Activated CD4-positive, alpha-beta T cell treated with anti-CD3 and anti-CD28 coated beads, Interleukin-2, Interleukin-6, amounts not matched to agents 100 ng/mL and 50 ng/mL, durations not matched to agents 16 hours and 8 hours (primary cell): ENCODE measurements at places on chromosomes 16 and 17.

DNA sequence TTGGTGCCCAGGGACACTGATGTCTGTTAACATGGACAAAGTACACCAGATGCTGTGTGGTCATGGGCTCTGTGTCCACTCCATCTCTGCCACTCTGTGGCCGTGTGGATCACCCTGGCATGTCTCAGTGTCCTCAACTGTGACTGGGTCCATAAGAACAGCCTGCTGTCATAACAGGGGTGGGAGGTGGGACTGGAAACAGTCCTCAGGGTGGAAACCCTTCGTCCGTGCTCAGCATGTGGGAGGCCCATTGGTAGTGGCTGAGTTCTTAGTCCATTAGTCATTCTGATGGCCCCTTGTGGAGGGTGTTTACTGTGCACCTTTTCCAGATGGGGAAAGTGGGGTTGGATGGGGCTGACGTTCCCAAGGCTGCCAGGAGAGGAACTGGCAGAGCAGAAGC lies 12.8 kb downstream of the FLYWCH2 start:
- DNase-seq = no peak

- peak; percentile 12 for DNase-seq
Observed at GRCh38 chr17:16491131-16491702, 776 bp downstream of the LRRC75A start.

- DNase-seq = no peak
Observed at GRCh38 chr16:72876981-72877373, 171.0 kb downstream of the ZFHX3 start.

DNA sequence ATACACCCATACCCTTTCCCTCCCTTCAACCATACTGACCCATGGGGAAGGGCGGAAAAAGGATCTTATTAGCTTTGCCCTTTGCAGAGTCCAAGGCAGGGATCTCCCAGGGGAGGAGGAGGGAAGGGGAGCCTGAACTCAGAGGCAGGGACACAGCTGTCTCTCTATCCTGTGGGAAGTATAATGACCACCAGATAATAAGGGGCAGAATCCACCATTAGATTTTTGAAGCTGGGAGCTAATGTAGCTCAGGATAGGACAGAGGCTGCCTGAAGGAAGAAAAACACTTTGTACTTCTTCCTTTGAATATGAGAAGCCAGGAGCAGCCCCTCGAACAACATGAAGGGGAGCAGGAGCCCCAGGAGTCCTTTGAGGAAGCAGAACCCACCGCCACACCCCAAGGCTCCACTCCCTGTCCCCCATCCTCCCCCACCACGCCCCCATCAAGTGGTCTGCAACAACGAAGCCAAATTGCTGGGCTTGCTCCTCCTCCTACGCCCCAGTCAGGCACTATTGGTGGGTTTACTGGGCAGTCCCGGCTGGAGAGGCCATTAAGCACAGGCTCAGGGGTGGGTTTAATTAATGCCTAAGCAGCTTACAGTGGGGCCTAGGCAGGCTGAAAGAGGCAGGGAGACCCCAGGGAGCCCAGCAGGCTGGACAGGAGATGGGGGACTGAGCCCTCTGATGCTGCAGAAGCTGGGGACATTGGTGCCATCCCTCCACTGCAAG lies 5.3 kb downstream of the MPP2 start:
- no peak for DNase-seq

GRCh38 chr16:70760221-70760620 lies 40.7 kb downstream of the VAC14 start:
- no peak for DNase-seq

DNA sequence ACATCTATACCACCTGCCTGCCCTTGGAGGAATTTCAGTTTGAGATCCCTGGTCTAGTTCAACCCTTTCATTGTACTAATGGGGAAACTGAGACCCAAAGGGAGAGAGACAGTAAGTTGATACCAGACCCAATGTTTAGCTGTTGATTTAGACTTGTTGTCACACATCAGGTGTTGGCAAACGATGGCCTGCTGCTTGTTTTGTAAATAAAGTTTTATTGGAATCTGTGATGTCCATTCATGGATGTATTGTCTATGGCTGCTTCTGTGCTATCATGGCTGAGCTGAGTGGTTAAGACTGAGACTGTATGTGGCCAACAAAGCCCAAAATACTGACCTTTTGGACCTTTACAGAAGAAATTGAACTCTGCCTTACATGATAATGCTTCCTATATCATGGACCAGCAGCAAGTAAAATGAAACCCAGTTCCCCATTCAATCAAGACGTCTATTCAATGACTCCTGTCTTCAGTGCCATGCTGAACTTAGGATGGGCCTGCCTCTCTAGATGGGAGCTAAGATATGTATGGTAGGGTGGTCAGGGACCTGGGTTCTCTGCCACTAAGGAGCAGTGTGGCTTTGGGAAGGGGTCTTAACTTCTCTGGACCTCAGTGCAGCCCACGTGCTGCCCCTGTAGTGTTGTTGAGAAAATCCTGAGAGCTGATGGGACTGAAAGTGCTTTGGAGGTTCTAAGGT lies 111.0 kb downstream of the IRX5 start:
- DNase-seq = no peak

GRCh38 chr17:80080081-80080480 lies 21.3 kb upstream of the GAA start:
- DNase-seq = no peak

DNA sequence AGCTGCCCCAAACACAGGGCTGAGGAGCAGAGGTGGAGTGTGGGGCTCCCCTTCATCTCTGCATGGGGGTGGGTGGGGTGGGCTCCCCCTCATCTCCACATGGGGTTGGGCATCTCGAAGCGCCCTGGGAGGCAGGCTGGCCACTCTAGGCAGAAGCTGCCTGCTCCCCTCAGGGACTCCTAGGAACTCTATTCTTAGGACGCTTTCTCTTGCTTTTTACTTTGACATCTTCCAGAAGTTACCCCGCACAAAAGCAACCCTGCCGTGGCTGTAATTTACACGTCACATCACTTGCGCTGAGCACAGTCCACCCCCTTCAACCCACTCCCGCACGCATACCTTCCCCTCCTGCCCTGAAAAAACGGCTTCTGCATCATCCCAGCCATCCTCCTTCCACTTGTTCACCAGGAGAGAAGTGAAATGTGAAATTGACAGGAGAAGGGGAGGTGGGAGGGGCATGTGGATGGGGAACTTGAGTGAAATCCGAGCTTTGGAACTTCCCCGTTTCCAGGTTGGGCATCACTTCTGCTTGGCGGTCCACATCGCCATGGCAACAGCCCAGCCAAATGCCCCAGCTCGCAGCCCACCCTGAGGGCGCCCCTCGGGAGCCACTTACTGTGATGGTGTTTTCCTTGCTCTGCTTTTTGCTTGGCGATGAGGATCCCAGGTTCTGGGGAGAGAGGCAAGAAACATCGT lies 53.7 kb upstream of the RCVRN start:
- DNase-seq = no peak

GRCh38 chr16:56109994-56110393 lies 81.3 kb upstream of the GNAO1 start:
- no peak for DNase-seq

DNA sequence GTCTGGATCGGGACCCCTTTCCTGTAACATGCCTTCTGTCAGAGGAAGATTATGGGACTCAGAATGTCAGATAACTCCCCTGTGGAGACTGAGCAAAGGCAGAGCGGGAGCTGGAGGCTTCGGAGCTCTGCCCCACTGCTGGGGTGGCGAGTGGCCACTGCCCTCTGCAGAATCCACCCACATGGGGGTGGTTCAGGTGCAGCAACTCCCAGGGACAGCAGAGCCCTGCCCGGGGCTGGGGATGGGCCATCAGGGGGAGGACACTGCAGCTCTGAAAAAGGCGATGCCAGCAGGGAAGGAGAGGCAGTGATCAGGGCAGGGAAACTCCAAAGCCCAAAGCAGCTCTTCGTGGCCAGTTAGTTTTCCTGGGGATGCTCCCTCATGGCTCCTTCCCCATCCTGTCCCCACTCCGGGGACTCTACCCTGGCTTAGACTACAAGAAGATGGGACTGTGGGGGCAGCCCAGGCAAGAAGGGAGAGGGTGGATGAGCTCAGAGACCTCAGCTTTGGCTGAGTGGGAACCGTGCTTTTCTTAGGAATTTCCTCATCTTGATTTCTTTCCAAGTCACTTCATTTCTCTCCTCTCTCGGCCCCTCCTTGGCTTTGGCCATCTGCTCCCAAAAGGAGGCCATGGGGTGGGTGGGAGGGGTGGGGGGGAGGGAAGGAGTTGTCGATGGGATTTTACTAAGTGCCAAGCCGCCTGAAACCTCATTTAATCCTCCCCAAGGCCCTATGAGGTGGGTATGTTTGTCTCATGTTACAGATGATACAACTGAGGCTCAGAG lies 4.0 kb downstream of the CA4 start:
- DNase-seq = no peak

GRCh38 chr17:67004181-67004580 lies 39.7 kb downstream of the CACNG4 start:
- DNase-seq = no peak

DNA sequence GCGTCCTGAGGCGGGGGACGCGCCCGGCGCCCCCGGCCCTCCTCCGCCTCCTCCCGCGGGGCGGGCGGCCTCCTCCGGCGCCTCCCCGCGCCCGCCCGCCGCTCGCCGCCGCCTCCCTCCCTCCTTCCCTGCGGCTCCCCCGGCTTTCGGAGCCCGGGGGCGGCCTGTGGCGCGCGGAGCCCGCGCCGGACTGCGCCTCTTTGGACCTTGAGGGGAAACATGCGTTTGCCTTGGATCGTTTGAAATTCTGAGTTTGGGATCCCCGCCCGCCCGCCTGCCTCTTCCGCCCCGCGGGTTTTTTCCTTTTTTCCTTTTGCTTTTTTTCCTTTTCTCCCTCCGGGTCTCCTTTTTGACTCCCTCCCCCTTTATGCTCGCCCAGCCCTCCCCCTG lies 390 bp downstream of the ZNRF1 start:
- DNase-seq = no peak

DNA sequence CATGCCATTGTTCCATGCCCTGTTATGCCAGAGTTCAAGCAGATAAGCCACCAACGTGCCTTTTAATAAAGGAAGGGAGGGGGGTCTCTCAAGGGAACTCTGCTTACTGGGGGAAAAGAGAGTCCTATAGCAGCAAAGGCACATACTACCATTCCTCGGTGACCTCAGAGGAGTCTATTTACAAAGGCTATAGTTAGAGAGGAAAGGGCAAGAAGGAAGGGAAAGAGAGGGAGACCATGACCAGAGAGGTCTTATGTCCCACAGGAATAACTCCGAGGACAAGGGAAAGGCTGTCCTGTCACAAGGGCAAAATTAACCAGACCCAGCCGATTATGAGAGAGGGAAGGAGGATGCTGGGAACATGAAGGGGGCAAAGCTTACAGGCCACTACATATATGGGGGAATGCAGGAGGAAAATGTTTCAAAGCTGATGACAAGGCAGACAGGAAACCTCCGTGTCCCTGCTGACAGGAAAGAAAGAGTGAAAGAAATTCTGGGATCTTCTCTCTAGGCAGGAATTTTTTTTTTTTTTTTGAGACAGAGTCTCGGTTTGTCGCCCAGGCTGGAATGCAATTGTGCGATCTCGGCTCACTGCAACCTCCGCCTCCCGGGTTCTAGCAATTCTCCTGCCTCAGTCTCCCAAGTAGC lies 51.5 kb downstream of the HIC1 start:
- DNase-seq = no peak

GRCh38 chr17:72479113-72479512 lies 358.3 kb downstream of the SOX9 start:
- DNase-seq = no peak

- DNase-seq = no peak
Observed at GRCh38 chr16:28282045-28282444, 10.3 kb upstream of the SBK1 start.

GRCh38 chr16:28865001-28865688 lies 1.5 kb downstream of the SH2B1 start:
- no peak for DNase-seq

DNA sequence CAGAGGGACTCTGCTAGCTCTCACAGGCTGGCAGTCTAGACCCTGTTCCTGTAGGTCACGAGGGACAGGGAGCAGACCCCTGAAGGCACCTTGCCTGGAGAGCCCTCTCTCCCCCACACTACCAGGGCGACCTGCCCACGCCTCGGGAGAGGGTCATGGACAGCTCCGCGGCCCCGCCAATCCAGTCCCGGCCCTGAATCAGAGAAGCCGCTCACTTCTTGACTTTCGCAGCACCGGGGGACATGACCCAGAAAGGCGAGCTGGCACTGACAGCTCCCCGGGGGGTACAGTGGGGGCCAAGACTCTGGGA lies 5.1 kb downstream of the KIFC3 start:
- no peak for DNase-seq

- no peak for DNase-seq
Observed at GRCh38 chr16:60905811-60906210, 1130.4 kb downstream of the CDH8 start.

DNA sequence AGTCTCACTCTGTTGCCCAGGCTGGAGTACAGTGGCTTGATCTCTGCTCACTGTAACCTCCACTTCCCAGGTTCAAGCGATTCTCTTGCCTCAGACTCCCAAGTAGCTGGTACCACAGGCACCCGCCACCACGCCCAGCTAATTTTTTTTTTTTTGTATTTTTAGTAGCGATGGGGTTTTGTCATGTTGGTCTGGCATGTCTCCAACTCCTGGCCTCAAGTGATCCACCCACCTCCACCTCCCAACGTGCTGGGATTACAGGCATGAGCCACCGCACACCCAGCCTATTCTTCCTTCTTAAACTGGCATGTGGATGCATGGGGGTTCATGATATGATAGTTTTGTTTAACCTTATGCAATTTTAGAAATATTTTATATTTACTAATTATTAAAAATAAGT lies 39.4 kb upstream of the VWA3A start:
- no peak for DNase-seq

GRCh38 chr17:35345926-35346771 lies 27.3 kb downstream of the SLFN11 start:
- peak; percentile 42 for DNase-seq

DNA sequence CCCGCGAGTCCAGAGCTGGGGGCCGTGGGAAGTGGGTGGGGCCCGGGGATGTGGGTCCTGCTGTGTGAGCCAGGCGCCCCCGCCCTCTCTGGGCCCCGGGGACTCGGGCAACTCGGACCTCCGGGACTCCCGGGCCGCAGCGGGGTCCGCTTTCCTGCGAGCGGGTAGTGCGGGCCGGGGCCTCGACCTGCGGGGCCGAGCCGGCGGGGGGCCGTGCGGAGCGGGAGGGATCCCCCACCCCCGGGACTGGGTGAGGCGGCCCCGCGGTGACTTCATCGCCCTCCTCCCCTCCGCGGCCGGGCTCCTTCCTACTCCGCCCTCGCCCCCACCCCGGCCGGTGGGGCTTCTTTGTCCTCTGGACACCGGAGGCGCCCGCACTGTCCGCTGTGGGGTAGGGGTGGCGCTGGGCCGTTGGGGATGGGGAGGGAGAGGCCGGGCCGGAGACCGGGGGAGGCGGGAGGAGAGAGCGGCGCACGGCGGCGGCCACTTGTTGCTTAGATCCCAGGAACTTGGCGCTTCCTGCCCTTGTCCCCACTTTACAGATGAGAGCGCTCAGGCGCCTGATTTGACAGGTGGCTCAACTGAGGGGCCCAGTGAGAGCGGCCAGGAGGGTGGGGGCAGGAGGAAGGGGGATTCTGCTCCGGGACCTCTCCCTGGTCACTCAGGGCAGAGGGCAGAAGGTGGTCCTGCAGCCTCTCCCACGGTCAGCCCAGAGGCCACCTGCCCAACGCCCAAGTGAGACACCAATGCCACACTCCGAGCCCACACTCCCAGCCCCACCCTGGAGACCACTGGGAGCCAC lies 874 bp downstream of the CMTM3 start:
- peak; percentile 30 for DNase-seq
